ENCODE measurements at places on chromosomes 1 and 21. TPM values are rescaled to one million over a fixed set of nuclear protein-coding genes. Genes with fewer than 3 reads are reported as not detected.

- DNase-seq = no peak
Observed at GRCh38 chr21:41211060-41211805, 43.3 kb downstream of the BACE2 start.

DNA sequence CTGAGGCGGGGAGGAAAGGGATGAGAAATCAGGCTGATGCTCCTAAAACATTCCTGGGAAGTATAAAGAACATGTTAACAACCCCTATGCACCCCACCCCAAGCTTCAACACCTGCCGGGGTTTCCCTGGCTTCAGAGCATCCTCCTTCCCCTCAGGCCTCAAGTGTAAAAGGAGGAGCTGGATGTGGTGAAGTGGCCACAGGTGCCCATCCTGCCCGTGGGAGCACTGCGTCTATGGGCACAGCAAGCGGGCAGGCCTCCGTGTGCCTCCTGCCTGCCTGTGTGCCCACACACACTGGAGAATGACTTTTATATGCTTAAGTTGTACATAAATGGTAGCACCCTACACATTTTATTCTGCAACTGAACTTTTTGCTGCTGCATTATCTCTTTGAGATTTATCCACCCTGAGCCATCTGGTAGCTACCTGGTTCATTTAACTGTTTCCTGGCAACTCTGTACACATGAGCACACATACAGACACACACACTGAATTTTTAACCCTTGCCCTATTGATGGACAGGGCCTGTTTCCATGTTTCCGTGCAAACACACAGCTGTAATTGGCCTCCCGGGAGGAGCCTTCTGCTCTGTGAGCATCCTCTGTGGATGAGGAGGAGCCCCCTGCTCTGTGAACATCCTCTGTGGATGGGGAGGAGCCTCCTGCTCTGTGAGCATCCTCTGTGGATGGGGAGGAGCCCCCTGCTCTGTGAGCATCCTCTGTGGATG lies 13.4 kb upstream of the FTCD start:
- no peak for DNase-seq

- DNase-seq = no peak
Observed at GRCh38 chr1:219529116-219529515, 83.8 kb downstream of the ZC3H11B start.

- no peak for DNase-seq
Observed at GRCh38 chr1:110572751-110573150, 33.4 kb downstream of the KCNA2 start.

DNA sequence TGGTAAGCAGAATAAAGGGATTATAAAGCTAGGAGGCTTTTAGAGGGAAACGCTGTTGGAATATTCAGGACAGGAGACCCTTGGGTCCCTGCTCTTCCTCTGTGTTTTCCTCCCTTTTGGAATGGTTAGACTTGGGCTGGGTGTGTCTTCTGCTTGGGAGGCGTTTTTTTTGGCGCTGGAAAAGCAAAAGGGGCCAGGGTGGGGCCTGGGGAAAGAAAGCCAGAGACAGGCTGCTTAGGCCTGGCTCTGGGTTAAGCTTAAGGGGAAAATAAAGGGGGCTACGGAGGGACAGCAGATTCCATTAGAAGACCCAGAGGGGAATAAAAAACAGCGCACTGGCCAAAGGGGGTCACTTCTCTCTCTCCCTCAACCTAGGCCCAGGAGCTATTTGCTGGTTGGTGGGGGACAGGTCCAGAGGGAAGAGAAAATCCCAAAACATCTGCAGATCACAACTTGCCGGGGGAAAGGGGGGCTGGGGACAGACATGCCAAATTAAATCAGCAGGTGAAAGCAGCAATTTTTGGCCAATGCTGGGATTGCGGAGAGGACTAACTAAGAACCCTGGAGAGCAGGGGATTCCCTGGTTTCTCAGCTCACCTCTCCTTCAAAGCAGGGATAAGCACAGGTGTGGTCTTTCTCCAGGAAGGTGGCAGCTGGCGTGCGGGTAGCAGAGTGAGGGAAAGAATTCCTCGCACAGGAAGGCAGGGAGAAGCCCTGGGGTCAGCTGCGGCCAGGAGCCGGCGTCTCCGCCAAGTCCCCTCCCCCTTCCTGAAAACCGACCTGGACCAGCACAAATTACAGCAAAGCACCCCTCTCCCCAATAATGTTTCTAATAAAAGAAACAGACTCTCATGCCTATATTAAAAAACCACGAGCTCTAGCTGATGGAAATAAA lies 82.2 kb upstream of the AK4 start:
- no peak for DNase-seq

- no peak for DNase-seq
Observed at GRCh38 chr1:18107369-18108298, at the start of gene IGSF21. IGSF21 (plus strand) TSS chr1:18107798; CDS start chr1:18108129, 331 bp downstream.

GRCh38 chr21:25176637-25177412 lies 430.5 kb downstream of the MRPL39 start:
- DNase-seq = peak; percentile 5

DNA sequence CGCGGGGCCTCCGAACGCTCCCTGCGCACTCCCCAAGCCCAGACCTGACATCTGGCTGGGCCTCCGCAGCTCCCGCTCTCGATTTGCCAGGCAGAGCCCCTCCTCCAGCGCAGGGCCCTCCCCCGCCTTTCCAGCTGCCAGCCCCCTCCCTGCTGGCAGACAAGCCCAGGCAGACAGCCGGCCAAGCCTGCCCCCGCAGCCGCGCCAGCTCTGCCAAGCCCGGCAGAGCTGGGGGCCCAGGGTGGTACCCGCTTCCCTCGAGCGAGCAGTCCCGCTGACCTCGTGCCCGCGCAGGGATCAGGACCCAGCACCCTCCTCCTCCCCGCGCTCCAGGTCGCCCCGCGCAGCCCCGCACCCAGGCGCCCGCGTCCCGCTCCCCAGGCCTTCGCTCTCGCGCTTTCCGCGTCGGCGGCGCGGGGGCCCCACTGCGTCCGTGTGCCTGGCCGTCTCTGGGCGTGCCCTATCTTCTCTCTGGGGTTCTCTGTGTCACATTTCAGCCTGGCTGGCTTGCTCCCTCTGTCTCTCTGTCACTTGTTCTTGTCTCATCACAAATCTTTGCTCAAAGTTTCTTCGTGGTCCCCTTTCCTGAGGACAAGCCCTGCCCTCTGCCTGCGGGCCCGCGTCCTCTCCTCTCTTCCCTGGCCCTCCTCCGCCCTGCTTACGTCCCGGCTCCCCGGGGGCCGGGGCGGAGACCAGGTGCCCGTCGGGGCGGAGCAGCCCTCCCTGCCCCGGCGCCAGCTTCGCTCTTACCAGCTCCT lies 580 bp downstream of the INKA2 start:
- peak; percentile 49 for DNase-seq

DNA sequence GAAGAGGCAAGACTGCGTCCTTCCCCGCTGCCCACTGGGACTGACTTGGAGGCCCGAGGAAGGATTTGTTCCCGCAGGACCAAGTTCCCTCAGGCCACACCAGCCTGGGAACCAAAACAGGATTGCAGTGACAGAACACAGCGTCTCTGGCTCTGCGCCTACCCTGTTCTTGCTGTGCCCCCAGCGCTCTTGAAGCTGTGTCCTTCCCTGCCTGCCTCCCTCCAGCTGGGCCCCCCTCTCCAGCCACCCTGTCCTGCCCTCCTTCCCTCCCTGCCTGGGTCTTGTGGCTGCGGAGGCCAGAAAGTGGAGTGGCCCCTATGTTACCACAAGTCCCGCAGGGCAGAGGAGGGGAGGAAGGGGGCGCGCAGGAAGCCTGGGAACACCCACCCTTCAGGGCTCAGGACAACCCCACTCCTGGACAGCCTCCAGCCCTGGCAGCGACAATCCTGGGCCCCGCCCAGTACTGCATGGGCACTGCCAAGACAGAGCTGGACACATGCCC lies 164.9 kb downstream of the DYRK1A start:
- DNase-seq = no peak

Gene RAB42
- 0.83 TPM for total RNA-seq

Gene PLA2G2D
- not detected for total RNA-seq

Gene ASAP3
- total RNA-seq = 18.6 TPM

Gene GPR3
- total RNA-seq = 0.83 TPM
